Glomerular endothelial cell (primary cell): ENCODE measurements at places on chromosomes 6 and 20. TPM values are rescaled to one million over a fixed set of nuclear protein-coding genes. Genes with fewer than 3 reads are reported as not detected.

The RNASET2 gene
- total RNA-seq: 23.1 and 34.7 TPM in 2 replicates

The GDAP1L1 gene
- not detected in 2 replicates for total RNA-seq

The MLIP gene
- total RNA-seq: 0.58 and 2.9 TPM in 2 replicates

The BIRC7 gene
- 0.12 TPM in 1 of 2 replicates, not detected in the other for total RNA-seq

The POPDC3 gene
- total RNA-seq: 5.0 and 9.7 TPM in 2 replicates

The PCED1A gene
- total RNA-seq: 13.4 and 22.7 TPM in 2 replicates

The AVP gene
- total RNA-seq: not detected in 2 replicates

The PDE7B gene
- total RNA-seq: 17.0 and 37.7 TPM in 2 replicates

DNA sequence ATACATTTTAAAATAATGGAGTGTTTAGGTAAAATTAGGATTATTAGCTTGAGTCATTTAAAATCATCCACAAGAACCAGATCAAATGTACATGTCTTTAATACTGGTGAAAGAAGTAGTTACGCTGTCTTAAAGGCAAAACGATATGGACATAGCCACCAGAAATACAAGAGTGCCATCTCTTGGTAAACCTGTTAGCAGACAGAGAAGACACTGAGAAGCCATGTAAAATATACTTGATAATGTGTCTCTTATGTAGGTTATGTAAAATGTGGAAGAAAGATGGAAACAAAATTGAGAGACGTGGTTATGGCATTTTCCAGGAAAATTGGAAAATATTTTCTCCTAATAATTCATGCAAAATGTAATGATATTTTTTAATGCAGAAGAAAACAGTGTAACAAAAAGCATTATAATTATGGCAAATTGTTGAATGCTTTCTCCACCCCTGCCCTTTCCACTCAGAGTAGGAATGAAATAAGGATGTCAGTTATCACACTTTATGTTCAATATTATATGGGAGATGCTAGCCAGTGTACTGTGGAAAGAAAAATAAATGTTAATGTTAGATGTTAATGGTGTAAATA lies 12.2 kb upstream of the SLC17A2 start:
- no peak for DNase-seq

DNA sequence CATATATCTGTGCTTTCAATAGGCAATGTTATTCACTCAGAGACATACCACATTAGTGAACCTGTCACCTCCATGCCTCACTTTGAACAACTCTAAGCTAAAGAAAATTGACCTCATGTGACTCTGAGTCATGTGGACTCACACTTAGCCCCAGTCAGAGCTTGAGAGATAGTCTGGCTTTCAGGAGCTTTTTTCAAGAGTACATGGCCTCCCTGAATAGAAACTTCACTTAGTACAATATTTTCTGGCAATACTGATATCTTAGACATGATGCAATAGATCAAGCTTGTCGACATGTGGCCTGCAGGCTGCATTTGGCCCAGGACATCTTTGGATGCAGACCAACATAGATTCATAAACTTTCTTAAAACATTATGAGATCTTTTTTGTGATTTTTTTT lies 8.5 kb downstream of the SPTLC3 start:
- no peak for DNase-seq

DNA sequence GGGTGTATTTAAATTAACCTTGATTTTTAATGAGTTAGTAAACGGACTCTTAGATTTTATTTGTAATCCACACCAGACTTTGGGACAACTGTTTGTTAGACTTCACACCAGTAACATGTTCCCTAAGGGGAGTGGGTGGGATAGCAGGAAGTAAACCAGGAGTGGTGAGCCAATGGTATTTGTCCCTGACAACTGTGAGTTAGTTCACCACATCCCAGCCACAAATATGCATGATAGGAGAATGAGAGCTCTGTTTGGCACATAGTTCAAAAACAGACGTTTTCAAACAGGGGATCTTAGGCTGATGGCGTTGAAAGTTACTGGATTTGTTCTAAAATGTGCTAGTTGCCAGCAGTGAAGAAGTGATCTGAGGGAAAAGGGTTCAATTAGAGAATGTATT lies 18.7 kb upstream of the COL10A1 start:
- no peak for DNase-seq

DNA sequence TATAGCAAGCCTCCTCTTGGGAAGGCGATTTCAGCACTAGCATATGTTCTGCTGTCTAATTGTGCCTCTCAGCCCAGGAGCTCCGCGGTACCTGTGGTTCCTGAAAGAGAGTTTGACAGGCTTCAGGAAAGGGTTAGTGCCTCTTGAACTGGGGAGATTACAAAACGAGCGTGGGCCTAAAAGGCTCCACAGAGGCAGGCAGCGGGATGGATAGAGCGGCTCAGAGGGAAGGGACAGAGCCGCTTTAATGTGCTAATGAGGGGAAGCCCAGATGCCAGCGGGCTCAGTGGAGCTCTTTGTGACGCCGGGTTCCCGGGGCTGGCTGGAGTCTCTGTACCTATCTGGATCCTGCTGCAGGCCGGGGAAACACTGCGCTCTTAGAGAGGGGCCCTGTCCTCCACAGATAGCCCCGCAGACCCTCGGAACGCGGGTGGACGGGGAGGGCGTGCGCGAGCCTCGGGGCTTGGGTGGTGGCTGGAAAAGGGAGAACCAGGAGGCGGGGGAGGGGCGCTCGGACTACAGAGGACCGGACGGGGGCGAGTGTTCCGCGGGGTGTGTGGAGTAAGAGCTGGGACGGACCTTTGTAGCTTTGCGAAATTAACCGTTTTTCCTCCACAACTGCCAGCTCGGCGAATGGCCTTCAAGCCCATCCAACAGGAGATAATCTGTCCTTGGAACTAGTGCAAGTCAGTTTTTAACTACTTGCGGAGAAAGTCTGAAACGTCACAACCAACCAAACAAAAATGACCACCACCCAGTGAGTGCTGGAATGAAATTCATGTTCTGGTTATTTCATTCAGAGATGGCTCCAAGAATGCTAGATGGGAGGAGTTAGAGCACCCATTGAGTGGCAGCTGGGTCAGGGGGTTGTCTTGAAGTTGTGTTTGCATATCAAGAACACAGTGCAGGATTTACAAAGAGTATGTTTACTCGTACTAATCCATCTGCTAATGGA lies 13.0 kb downstream of the SLC35F1 start:
- no peak for DNase-seq

- no peak for DNase-seq
These were observed 512.8 kb downstream of the MAFB start for GRCh38 chr20:40176098-40176841.

DNA sequence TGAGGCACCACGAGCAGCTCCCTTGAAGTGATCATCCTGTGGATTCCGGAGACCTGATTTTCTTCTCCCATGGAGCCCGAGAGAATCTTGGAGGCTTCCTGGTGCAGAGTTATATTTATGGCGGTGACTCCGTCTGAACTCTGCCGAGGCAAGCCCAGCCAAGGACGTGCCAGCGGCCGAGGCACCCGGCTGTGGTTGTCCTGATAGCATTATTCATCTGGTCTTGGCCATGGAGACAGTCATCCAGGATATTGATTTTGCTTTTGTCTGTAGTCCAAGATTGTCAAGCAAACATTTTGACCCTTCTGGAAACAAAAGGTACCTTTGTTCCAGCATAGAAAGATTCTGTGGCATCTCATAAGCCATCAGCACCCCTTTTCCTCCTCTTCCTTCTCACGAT lies 163.3 kb downstream of the SCML4 start:
- no peak for DNase-seq

DNA sequence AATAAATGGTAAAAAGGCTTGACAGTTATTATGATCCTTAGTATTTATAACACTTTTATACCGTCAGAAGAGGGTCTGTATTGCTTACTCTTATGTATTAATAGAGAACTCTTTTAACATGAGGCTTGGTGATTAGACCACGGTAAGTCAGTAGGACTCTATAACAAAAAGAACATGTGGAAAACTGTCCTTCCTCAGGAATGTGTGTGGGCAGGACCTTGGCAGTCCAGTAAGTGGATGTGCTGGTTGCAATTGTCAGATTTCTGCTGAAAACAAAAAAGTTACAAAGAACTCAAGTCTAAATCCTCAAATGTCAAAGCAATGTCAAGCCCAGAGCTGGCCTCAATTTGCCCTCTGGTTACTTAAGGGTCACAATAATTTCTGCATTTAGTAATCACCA lies 81.1 kb downstream of the PLCG1 start:
- no peak for DNase-seq

GRCh38 chr6:30955367-30956042 lies 14.7 kb downstream of the MUCL3 start:
- DNase-seq: no peak

GRCh38 chr20:39468703-39469102 lies 506.6 kb downstream of the DHX35 start:
- no peak for DNase-seq

GRCh38 chr6:56567501-56567900 lies 75.2 kb downstream of the DST start:
- DNase-seq: no peak

DNA sequence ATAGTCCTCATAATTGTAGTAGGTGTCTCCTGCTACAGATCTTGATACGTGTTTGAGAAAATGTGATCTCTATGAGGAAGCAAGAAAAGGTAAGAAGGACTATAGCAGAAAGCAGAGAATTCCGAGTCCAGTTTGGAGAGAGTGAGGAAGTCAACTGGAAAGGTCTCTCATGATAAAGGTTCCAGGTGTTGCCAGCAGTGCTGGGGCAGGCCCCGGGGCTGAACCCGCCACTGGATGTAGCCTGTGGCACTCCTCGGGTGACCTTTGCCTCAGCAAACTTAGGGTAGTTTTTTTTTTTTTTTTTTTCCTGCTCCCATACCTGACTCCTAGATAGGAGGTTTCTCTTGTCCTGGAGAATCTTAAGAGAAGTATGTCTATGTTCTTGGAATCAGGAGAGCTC lies 62.8 kb downstream of the FAM120B start:
- no peak for DNase-seq

- DNase-seq: no peak
These were observed 4.5 kb downstream of the SUN5 start for GRCh38 chr20:32999603-33000250.

DNA sequence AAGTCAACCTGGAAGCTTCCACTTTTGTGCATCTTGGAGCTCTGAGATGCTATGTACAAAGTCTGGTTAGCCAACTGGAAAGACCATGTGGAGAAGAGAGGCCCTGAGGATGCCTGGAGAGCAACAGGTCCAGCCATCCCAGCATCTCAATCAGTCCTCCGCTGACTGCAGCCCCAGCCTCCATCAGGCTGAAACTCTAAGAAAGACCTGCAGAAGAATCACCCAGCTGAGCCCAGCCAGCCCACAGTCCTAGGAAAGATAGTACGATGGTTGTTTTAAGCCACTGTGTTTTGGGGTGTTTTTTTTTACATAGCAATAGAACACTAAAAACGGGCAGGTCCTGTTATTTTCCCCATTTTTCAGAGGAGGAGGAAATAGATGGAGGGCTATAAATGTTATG lies 84.0 kb downstream of the NCR2 start:
- no peak for DNase-seq

GRCh38 chr6:100126790-100127484 lies 132.9 kb upstream of the MCHR2 start:
- DNase-seq: no peak
